ENCODE measurements at places on chromosomes 1 and 21. TPM values are rescaled to one million over a fixed set of nuclear protein-coding genes. Genes with fewer than 3 reads are reported as not detected.

- peaks cover 14% of the 10 kb centered on the region for H3K27me3 ChIP-seq
- no peaks in the 10 kb centered on the region for H3K4me1 ChIP-seq
- no peak for DNase-seq
- H3K36me3 ChIP-seq = no peaks in the 10 kb centered on the region
- H3K4me3 ChIP-seq = no peak overlapping the region
These were observed 31.4 kb upstream of the CBR3 start for GRCh38 chr21:36103434-36103833.

DNA sequence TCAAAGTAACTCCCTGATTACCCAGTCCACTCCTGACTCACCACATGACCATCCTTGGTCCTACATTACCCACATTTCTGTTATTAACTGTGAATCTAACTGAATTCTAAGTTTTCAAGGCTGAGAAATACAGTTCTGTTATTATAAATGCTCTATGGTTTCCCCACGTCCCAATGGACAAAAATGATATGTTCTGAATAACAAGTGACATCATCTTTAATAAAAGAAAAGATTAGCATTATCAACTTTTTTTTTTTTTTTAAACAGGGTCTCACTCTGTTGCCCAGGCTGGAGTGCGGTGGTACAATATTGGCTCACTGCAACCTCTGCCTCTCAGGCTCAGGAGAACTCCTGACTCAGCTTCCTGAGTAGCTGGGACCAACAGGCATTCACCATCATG, 59.6 kb downstream of the ZSWIM5 start:
- no peaks in the 10 kb centered on the region for H3K27me3 ChIP-seq
- DNase-seq = no peak
- H3K4me3 ChIP-seq = no peak overlapping the region
- no peaks in the 10 kb centered on the region for H3K36me3 ChIP-seq
- H3K27ac ChIP-seq = no peak overlapping the region
- H3K4me1 ChIP-seq = no peaks in the 10 kb centered on the region

- no peak overlapping the region for H3K4me3 ChIP-seq
- H3K27me3 ChIP-seq = no peaks in the 10 kb centered on the region
- H3K36me3 ChIP-seq = no peaks in the 10 kb centered on the region
- no peak overlapping the region for H3K27ac ChIP-seq
- DNase-seq = no peak
- no peaks in the 10 kb centered on the region for H3K4me1 ChIP-seq
These were observed 286.9 kb downstream of the DISC1 start for GRCh38 chr1:231913493-231913892.

DNA sequence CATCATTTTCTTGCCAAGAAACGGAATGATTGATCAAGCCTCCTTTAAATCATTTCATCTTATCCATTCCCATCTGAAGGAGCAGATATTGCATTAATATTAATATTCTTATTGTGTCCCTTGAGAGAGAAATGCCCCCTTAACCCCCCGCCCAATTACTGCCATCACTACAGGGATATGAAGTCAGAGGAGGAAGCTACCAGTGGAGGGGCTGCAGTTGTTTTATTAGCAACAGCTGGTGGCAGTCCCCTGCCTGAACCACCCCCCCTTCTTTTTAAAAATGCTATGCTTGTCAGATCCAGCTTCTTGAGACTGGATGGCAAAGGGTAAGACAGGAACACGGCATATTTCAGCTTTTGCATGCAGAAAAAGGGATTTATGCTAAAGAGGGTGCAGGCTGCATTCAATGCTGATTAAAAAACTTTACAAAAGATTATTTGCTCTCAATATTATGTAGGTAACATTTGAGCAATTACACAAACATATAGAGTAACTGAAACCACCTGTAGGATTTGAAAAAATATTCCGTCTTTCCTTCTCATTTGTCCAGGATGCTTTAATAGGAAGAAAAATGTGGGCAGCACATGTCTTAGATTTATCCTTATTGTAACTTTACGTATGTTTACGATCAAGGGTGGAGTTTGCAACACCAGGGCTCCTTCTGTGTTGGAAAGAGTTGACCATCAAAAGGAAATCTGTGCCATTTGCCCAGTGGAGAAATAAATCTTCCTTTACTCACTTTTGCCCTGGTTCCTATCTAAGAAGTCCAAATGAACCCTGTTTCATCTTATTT, 77.7 kb downstream of the ZBTB18 start:
- DNase-seq = no peak
- no peaks in the 10 kb centered on the region for H3K4me1 ChIP-seq
- H3K4me3 ChIP-seq = no peak overlapping the region
- H3K27me3 ChIP-seq = no peaks in the 10 kb centered on the region
- H3K36me3 ChIP-seq = no peaks in the 10 kb centered on the region

DNA sequence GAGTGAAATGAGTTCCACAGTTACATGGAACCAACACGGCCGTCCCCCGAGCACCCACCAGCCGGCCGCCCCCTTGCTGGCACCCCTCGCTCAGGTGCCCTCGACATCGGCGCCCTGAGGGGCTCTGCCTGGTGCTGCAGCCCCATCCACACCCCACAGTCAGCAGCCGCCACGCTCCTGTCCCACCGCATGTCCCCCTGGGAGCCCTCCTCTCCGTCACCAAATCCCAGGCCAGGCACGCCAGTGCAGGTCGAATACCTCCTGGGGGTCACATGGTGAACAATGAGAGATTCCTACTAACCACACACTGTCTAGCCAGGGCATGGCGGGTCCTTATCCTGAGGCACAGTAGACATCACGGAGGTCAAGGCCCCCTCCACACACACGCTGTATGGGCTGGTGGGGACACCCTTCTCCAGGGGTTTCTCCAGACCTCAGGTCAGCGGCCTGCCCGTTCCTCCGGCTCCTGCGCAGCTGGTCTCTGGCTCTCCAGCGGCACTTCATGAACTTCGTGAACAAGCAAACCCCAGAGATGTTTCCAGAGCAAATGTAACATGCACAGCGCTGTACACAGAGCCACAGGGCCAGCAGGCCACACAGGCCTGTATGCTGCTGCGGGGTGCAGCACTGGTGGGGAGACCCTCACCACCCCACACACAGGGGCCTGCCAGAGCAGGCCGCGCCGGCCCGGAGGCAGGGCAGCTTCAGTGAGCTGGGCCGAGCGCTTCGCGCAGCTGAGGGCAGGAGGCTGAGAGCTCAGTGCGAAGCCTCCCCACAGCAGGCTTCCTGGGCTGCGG, 21.8 kb downstream of the POFUT2 start:
- no peak overlapping the region for H3K4me3 ChIP-seq
- H3K27ac ChIP-seq = no peak overlapping the region
- H3K27me3 ChIP-seq = no peaks in the 10 kb centered on the region
- peaks cover 4% of the 10 kb centered on the region for H3K36me3 ChIP-seq
- DNase-seq = no peak

- peaks cover 14% of the 10 kb centered on the region for H3K4me1 ChIP-seq
- no peak overlapping the region for H3K4me3 ChIP-seq
- no peaks in the 10 kb centered on the region for H3K27me3 ChIP-seq
- DNase-seq = no peak
- no peaks in the 10 kb centered on the region for H3K36me3 ChIP-seq
These were observed 82.5 kb downstream of the PDE9A start for GRCh38 chr21:42735944-42736343.

- no peaks in the 10 kb centered on the region for H3K36me3 ChIP-seq
- H3K27ac ChIP-seq = no peak overlapping the region
- H3K4me3 ChIP-seq = no peak overlapping the region
- peaks cover 9% of the 10 kb centered on the region for H3K4me1 ChIP-seq
- no peaks in the 10 kb centered on the region for H3K27me3 ChIP-seq
These were observed 7.9 kb upstream of the IBA57 start for GRCh38 chr1:228157729-228158126.

GRCh38 chr1:41245659-41246058, 3.6 kb upstream of the SCMH1 start:
- peak overlapping the region; percentile 42 for H3K27ac ChIP-seq
- H3K4me3 ChIP-seq = no peak overlapping the region
- no peak for DNase-seq
- H3K4me1 ChIP-seq = peaks cover 32% of the 10 kb centered on the region
- no peaks in the 10 kb centered on the region for H3K36me3 ChIP-seq

- H3K36me3 ChIP-seq = no peaks in the 10 kb centered on the region
- DNase-seq = no peak
These were observed 93.6 kb downstream of the RAVER2 start for GRCh38 chr1:64838486-64838885.

DNA sequence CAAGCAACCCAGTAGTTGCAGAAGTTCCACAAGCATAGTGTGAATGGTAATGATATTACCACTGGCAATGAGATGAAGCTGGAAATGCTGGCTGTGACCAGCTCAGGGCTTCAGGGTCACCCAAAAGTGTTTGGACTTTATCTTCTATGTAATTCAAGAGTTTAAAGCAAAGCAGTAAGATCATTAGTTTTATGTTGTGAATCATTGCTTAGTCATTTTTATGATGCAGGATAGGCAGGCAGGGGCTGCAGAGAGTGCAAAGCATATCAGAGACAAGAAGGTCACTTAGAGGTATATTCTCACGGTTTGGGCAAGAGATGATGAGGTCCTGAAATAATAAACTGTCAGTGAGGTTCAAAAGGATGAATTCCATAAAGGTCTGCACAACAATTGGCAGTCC, 147.4 kb downstream of the OLFM3 start:
- H3K4me1 ChIP-seq = no peaks in the 10 kb centered on the region
- no peaks in the 10 kb centered on the region for H3K27me3 ChIP-seq
- H3K4me3 ChIP-seq = no peak overlapping the region

SAMD11 gene
- total RNA-seq = 10.2 TPM

TMEM269 gene
- 0.32 TPM for total RNA-seq

ADCY10 gene
- total RNA-seq = 0.93 TPM

Data from hepatocyte (in vitro differentiated cells).